ENCODE measurements at places on chromosomes 13 and 19.

GRCh38 chr19:41457241-41457640, 14.3 kb downstream of the ERICH4 start:
- DNase-seq = no peak

DNA sequence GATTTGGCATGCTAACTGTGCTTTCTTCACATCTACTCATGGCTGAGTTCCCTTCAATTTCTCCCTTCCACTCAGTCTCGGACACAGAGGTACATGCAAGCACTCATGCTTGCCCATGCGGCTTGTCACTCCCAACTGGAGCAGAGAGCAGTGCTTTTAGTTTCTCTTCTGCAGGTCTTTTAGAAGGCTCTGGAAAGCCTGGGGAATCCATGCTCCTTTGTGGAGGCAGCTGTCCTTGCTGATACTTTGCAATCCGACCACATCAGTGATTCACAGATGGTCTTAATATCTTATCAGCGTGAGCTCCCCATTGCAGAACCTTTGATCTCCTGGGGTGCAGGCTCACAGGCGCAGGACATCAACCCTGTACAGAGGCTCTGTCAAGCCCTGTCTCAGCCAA, 203.9 kb downstream of the COL4A1 start:
- DNase-seq = no peak

DNA sequence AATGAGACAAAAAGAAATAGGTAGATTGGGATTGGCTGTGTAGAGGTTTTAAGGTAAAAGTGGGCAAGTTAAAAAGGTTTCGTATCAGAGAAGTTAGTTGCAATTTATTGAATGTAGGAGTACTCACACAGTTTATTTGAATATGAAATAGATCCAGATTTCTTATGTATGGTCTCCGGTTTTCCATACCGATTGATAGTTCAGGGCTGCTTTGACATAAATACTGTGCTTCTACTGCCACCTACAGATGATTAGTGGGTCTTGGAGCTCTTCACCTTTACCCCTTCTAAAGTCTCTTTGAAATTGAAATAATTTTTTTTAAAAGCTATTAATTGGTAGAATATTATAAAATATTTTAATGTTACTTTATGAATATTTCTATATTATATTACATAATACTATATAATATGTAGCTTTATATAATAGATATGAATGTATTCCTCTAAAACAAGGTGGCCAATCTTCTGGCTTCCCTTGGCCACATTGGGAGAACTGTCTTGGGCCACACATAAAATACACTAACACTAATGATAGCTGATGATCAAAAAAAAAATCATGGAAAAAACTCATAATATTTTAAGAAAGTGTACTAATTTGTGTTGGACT, 7.7 kb upstream of the GPR18 start:
- DNase-seq = no peak

DNA sequence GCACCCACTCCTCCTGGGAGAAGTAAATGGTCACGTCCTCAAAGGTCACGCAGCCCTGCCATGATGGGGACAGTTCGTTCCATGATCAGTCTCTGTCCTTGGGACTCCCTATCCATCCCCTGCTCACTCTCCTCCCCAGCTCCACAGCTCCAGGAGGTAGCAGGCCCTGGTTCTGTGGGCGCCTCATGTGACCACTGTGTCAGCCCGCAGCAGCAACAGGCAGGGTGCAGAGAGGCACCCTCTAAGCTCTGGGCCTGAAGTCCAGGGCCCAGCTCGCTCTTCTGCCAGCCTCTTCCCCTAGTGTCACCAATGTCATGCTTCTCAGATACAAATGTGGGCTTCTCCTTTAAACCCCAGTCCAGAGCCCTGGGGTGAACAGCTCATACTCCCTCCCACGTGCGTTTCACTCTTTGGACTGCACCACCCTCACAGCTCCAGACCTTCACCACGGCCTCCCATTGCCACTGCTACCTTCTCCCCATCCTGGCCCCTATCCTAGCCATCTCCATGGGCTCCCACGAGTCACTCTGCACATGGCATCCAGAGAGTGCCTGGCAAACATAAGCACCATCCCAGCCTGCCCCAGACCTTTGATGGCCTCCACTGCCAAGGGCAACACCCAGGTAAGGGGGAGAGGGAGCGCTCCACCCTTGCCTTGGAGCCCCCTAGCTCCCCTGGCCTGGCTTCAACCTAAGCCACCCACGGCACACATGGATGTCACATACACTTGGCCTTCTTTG, 2.9 kb downstream of the ZNF792 start:
- no peak for DNase-seq

DNA sequence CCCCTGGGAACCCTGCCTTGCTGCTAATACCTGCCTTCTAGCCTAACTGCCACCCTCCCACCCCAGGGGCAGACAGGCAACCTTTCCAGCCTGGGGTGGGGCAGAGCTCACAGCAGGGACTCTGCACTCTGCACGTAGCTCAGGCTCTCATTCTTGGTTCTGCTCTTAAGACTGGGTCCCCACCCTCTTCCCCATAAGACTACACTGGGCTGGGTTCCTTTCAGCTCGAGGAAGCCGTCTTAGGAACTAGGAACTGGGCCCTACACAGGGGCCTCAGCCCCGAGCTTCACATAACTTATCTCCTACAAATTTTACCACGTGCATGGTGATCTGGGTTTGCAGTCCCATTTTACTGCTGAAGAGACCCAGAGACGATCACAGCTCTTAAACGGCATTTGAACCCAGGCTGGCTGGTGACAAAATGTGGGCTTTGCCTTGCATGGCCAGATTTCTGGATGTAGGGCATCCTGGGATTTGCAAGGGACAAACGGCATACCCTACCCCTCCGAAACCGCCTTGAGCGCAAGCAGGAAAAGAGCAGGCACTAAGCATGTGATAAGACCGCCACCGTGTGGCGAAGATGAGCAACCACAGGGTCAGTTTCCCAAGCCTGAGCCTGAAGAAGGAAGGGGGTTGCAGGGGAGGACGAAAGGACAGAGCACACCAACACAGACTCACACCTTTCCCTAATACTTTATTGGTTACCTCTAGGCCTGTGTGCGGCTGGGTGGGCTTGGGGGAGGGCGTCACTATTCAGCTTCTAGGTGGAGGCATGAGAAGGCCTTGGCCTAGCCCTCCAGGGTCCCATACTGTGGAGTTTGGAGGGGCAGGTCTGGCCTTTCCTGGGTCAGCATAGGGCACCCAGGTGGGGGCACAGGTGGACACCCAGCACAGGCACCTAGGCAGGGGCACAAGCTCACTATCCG, 5.1 kb downstream of the JUNB start:
- peak; percentile 52 for DNase-seq

- no peak for DNase-seq
These were observed 1132.6 kb upstream of the SLC10A2 start for GRCh38 chr13:104198801-104199200.

- no peak for DNase-seq
These were observed 6.6 kb downstream of the SIGLECL1 start for GRCh38 chr19:51257471-51257870.
